ENCODE measurements at places on chromosomes 2 and 18.

DNA sequence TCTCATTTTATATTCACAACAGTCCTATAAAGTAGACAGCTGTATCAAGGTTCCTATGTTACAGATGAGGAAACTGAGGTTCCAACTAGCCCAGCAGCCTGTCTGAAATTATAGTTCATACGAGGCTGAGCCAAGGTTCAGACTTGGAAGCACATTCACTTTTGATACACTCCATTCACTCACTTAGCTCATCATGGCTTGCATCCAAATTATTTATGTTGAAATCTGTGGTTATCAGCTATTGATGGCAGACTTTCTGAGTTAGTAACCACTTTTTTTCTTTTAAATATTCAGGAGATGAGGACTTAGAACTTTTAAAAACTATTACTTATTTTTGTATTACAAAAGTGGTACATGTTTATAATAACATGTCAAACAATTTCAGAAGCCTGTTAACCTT is 188.2 kb downstream of the MTX2 start:
- no peak for DNase-seq

DNA sequence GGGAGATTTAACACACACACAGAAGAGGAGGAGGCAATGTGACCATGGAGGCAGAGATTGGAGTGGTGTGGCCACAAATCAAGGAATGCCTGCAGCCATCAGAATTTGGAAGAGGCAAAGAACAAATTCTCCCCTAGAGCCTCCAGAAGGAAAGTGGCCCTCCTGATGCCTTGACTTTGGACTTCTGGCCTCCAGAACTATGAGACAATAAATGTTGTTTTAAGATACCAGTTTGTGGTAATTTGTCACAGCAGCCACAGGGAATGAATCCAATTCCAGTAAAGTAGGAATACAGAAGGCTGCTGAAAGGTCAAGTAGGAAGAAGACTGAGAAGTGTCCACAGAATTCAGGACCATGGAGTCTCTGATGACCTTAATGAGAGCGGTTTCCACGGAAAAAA is 18.1 kb downstream of the PAIP2B start:
- DNase-seq = no peak

DNA sequence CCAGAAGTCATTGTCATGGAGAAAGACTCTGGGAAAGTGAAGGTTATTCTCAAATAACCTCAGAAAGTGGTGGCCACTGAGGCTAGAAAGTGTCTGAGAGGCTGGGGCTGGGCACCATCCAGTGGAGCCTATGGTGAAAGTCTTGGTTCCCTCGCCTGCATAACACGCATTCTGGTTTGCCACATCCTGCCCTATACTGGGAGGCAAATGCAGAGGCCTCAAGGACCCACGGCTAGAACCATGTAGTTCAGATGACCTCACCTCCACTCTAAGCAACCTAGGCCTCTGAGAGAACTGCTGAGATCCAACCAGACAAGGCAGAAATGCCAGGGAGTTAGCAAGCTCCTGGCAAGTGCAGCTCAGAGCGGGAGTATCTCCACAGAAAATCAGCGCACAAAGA is 5.1 kb downstream of the ITGB6 start:
- DNase-seq = no peak

- no peak for DNase-seq
Measured at GRCh38 chr18:69596345-69596744, 195.7 kb downstream of the DOK6 start.

GRCh38 chr18:22241921-22242361 is 72.6 kb downstream of the GATA6 start:
- DNase-seq = no peak

- no peak for DNase-seq
Measured at GRCh38 chr18:68417166-68417799, 297.6 kb downstream of the TMX3 start.

DNA sequence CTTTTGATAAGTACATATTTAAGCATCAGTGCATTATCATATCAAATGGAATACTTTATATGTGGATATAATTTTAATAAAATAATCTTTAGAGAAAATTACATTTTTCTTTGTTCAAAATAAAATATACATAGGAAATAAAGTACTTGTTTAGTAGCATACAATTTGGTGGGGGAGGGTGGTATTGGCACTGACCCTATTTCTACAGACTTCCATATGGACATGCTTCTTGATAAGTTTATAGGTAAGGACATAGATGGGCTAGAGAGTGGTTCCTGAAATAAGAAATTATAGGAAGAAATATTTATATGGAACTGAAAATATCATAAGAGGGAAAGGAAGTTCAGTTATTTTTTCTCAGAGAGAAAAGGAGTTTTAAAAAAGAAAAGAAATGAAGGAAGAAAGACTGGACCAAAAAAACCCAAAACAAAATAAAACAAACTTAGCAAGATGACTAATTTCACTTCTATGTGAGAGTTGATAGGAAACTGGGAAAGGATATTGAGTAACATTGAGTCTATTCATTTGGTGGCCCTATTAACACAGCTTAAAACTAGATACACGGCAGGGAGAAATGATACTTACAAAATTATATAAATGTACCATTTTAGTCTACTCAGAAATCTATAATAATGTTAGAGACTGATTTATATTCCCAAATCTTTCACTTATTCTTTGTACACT is 505.9 kb downstream of the ERBB4 start:
- DNase-seq = no peak

- no peak for DNase-seq
Measured at GRCh38 chr2:48651158-48651790, 33.6 kb downstream of the GTF2A1L start.

GRCh38 chr18:60322591-60322990 is 50.0 kb downstream of the MC4R start:
- DNase-seq = no peak

- DNase-seq = no peak
Measured at GRCh38 chr2:186308347-186308746, 177.7 kb upstream of the ZC3H15 start.

- DNase-seq = no peak
Measured at GRCh38 chr2:58146707-58147106, 94.4 kb downstream of the FANCL start.

- DNase-seq = no peak
Measured at GRCh38 chr2:130762910-130763385, 7.6 kb downstream of the AMER3 start.

- no peak for DNase-seq
Measured at GRCh38 chr2:83602753-83603152, 856.3 kb downstream of the SUCLG1 start.

GRCh38 chr2:27522400-27522945 is 25.8 kb downstream of the GCKR start:
- DNase-seq = no peak

DNA sequence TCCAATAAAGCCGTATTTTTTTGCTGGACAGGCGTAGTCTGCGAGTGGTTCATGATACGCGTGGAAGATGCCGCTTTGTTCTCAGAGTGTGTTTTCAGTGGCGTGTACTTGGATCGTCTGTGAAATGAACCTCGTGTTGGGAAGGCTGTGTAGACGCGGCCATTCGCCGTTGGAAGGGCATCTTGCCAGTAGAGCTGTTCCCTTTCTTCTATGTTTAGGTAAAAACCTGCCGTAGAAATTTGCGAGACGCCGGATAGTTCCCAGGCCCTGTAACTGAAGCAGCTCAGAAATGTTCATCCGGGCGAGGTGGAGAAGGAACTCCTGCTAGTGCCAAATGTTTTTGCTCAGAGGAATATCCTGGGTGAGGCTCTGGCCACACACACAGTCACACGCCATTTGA is 133.6 kb downstream of the NFATC1 start:
- no peak for DNase-seq

DNA sequence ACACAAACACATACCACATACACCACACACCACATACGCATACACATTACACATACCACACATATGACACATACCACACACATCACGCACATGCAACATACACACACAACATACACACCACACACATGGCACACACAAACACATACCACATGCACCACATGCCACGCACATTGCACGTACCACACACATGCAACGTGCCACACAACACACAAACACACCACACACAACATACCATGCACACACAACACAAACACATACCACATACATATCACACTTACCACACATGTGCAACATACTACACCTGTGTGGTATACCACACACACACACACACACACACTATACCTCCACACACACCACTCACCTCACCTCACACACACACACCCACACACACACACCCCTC is 15.0 kb downstream of the TMEM177 start:
- DNase-seq = no peak

DNA sequence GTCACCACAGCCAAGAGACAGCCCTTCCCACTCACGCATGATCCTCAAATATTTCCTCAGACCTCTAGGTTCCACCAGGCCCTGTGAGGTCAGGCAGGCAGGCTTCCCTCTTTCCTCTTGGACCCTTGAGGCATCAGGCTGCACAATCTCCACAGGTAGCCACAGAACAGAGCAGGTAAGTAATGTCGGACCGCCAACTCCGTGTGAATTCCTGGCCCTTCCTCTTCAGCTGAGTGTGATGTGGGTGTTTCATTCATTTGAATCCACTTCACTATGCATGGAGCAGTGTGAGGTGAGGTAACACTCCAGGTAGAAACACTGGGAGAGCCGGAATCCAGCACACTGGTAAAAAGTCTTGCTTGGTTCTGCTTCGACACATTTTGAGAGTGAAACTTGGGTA is 44.0 kb downstream of the MRPL35 start:
- no peak for DNase-seq

GRCh38 chr2:127525691-127526131 is 578 bp downstream of the IWS1 start:
- no peak for DNase-seq

- no peak for DNase-seq
Measured at GRCh38 chr18:22332590-22332989, 85.1 kb downstream of the CTAGE1 start.

- no peak for DNase-seq
Measured at GRCh38 chr2:23940718-23941620, 706 bp downstream of the UBXN2A start.

- no peak for DNase-seq
Measured at GRCh38 chr2:218898109-218898878, 17.6 kb downstream of the WNT10A start.

GRCh38 chr18:52007105-52007504 is 332.9 kb upstream of the DCC start:
- no peak for DNase-seq

- DNase-seq = no peak
Measured at GRCh38 chr2:26054598-26055348, 20.9 kb downstream of the RAB10 start.

GRCh38 chr2:121485039-121485438 is 45.6 kb upstream of the RNU4ATAC start:
- no peak for DNase-seq

DNA sequence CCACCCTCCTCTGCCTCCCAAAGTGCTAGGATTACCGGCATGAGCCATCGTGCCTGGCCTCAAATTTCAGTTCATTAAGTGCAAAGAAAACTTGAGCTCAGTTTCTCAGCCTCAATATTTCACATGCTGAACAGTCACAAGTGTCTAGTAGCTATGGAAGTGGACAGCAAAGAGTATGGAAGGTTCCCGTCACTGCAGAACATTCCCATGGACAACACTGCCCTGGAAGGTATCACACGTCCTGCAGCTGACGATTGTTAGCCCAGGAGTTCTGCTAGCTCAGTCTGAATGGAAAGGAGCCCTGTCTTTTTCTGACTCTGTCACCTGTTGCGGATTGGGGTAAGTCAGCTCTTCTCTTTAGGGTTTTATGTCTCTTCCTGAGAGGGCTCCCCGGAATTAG is 86.2 kb upstream of the PTPRM start:
- DNase-seq = no peak

- DNase-seq = no peak
Measured at GRCh38 chr2:61557381-61557780, 19.2 kb upstream of the XPO1 start.

DNA sequence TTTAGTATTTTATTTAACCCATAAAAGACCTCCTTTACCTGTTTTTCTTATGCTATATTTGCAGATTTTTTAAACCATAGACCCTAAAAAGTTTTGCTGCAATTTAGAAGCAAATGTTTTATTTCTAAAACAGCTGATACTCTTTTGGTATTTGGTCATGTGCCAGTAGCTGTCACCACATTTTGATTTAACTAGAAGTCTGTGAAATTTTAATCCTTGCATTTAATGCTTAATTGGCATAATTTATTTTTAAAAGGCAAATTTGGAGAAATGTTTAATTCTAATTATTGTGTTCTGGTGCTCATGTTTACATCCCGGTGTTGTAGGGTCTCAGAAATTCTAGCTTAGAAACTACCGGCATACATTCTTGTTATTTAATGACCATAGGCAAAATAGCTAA is 111.8 kb downstream of the TTC27 start:
- no peak for DNase-seq

- no peak for DNase-seq
Measured at GRCh38 chr2:208224802-208225201, 30.1 kb downstream of the IDH1 start.

- DNase-seq = no peak
Measured at GRCh38 chr2:148255929-148256328, 235.0 kb downstream of the MBD5 start.

DNA sequence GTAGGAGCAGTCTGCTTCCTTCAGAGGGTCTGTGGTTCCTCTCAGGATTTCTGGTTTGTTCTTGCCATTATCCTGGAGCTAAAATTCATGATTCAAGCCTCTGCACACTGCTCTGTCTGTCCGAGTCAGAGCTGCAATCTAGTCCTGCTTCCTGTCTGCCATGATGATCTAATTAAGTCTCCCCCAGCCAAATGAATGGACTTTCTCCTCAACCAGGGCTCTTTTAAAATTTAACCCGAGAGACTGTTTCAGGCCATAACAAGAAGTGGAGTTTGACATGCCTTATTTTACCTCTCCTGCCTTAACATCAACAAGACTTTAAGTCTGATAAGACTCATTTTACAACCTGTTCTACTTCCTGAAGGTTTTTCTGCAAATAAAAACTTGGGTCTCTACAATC is 1009.6 kb upstream of the DDX18 start:
- no peak for DNase-seq

DNA sequence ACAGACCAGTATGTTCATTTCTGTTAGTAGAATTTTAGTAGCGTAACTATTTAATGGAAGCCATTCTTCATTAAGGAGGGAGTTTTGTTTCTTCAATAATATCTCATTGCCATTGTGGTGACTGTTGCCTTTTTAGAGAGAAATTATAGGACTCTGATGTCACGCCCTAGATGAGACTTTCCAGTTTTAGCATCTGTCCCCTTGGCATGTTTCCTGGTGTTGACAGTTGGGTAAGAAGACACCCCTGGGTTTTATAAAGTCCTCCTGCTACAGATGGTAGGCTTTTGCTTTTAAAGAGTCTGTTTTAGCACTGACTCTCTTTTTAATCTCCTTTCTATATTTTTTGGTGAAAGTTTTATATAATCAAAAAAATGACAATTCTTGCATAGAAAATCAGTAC is 41.9 kb downstream of the KCNJ3 start:
- DNase-seq = no peak

- DNase-seq = no peak
Measured at GRCh38 chr2:5387406-5387805, 304.8 kb upstream of the SOX11 start.

GRCh38 chr2:27255187-27255586 is 7.7 kb downstream of the SLC30A3 start:
- no peak for DNase-seq
